Hippocampal formation (tissue), 2 donors: ENCODE measurements at places on chromosomes 12 and 14.

DNA sequence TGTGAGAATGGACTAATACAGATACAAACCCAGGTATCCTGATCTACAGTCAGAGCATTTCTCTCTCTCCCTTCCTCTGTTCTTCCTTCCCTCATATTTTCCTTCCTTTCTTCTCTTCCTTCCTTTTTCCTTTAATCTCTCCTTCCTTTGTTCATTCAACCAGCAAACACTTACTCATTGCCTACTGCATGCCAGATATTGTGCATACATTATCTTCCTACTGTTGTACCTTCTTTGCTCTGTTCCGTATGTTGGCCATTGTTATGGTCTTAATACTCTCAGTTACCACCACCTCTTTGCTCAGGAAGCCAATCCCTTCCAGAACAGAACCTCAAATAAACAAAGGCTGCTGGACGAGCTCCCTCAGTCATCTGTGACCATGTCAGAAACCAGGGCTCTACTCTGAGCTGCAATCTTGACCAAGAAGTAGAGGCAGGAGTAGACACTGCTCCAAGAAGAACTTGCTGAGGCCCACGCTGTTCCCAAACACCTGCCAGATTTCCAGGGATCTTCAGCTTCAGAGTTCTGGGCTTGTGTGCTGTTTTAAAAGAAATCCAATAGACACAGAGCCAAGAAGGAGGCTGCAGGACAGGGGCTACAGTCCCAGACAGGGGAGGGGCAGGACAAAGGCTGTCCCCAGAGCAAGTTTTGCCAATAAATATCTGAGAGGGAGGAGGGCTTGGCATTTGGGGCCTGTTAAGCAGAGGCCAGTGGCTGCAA is 526.7 kb upstream of the TBX3 start:
- DNase-seq = no peak

- no peak for DNase-seq
Measured at GRCh38 chr12:106364261-106364660, 6.7 kb downstream of the POLR3B start.

DNA sequence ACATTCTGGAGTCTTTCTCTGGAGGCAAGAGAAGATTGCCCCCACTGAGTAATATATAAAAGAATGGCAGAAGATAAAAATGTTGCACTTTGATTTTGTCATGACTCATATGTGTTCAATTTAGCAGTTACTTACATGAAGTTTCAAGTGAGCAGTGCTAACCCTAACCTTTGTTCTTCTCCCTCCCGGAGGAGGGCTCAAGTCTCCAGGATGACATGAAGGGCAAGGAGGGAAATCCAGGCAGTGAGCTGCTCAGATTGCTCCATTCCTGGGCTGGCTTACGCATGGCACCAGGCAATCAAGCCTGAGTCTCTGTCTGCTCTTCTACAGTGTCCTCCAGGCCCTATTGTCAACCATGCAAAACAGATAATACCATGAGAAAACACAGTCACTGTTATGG is 322.3 kb downstream of the DUSP6 start:
- DNase-seq = no peak

DNA sequence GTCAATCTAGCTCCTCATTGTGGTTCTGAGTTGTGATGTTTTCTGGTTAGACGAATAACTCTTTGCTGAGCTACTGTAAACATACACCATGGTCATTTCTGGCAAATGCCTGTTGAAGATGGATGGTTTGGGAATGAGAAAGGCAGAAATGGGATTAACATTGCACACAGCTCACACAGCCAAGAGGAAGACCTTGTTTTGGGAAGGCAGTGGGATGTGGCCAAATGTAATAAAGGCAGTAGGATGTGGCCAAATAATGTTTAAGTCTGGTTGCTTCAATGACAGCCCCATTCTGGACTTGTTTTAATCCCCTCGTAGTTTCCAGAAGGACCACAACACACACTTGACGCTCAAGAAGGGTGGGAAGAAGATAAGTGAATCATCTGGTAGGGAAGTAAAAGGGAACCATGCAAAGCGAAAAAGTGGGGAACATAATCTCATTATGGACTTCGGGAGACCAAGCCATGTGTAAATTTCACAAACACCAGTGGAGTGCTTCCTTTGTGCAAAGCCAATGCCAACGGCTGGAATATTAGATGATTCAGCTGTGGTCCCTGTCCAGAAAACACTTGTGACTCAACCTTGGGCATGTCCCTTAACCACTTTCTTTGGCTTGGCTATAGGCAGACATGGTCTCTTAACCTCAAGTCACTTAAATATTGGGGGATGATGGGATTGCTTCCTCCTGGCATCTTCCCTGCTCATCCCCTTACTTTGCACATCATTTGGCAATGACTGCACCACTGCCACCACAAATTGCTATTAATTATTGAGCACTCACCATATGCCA is 284.4 kb upstream of the CRY1 start:
- no peak for DNase-seq

DNA sequence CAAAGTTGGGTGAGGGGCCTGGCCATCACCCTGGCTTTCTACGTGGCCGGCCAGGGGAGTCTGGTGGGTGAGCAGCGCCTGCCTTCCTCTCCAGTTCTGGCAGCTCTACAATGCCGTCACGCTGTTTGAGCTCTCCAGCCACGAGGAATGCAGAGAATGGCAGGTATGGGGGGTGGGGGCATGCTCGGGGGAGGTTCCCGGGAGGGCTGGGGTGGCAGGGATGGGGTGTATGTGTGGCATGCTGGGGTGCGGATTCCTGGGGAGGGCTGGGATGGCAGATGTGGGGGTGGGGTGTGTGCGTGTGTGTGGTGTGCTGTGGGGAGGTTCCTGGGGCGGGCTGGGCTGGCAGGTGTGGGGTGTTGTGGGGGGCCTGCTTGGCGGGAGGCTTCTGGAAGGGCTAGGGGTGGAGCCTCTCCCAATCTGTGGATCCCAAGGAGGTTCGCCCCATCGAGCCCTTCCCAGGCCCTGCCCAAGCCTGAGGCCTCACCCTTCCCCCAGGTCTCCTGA is 18.5 kb downstream of the RHOF start:
- DNase-seq = no peak

DNA sequence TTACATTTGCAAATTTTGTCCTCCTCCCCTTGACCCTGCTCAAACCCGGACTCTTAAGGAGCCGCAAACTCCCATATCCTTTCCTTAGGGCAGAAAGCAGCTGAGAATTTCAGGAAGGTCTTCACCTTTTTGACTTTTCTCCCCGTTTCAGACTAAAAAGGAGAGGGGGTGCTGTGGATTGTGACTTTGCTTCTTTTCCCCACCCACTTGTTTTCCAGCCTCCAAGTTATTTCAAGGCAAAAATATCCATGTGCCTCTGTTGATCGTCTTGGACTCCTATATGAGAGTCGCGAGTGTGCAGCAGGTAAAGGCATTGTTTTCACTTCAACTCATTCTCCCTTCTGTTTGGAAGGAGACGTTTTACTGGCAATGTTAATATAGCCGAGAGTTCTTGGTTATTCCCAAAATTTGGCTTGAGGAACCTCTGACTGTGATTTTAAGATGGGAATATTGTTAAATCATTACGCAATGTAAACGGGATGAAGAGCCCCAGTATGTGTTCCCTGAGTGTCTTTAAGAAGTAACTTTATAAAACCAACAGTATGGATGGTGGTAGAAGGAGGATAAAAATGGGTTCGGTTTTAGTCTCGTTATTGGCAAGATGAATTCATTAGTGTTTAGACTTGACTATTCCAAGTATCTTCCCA is 663 bp downstream of the LRRK2 start:
- no peak for DNase-seq

GRCh38 chr14:75249251-75249957 is 29.2 kb upstream of the FOS start:
- DNase-seq = no peak

- DNase-seq = no peak
Measured at GRCh38 chr12:34297790-34298164, 275.5 kb downstream of the ALG10 start.

- no peak for DNase-seq
Measured at GRCh38 chr14:35368139-35368460, 36.4 kb downstream of the NFKBIA start.

GRCh38 chr12:121927813-121928212 is 9.4 kb downstream of the CFAP251 start:
- DNase-seq = no peak

DNA sequence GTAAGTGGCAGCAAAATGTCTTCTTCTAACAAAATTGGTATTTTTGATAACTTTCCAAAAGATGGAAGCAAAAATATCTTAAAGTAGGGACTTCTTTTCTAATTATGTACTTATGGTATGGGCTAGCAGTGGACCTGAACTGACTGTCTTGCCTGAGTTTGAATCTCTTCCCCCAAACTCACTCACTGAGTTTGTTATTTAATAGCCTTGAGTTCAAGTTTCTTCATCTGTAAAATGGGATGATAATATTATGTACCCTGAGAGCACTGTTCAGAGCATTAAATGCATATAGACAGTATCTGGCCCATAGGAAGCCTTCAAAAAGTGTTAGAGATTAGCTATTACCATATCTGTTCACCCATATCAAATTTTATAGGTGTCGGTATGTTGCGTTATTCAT is 210.4 kb upstream of the NUDT4 start:
- DNase-seq = no peak

DNA sequence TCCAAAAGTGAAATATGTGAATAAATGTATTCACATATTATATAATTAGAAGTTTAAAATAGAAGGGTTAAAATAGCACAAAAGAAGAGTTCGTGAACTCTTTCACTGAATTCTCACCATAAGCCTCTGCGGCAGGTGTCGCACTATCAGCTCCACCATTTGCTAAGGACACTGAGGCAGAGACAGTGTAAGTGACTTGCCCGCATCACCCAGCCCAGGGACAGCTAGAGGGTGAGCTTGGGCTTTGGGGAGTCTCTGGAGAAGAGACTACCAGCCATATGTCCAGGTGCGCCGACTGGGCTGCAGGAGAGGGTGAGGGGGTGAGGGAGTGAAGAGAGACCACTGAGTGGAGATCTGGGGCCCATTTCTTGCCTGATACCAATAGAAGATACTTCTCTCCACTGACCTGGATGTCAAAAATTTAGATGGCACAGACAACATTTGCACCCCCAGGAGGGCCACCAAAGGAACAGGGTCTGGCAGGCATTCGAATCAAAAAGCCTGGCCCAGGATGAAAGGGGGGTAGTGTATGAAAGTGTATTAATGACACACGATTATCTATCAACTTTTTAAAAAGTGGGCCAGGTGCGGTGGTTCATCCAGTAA is 28.5 kb downstream of the FAIM2 start:
- no peak for DNase-seq

DNA sequence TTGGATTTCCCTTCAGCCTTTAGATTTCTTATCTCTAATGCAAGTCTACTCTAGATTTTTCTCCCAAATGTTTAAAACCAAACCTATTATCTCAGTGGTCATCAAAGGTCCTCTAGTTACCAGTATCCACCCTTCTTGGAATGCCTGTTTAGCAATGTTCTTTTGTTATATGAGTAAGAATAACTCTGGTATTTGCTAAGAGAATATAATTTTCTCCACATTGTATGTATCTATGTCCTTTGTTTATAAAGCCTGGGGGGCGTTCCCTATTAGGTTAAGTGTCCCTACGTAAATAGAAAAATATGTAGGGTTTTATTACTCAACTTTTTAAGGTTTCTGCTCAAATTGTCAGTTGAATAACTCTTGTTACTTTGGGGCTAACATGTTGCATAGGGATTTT is 27.3 kb downstream of the PPM1A start:
- DNase-seq = no peak

DNA sequence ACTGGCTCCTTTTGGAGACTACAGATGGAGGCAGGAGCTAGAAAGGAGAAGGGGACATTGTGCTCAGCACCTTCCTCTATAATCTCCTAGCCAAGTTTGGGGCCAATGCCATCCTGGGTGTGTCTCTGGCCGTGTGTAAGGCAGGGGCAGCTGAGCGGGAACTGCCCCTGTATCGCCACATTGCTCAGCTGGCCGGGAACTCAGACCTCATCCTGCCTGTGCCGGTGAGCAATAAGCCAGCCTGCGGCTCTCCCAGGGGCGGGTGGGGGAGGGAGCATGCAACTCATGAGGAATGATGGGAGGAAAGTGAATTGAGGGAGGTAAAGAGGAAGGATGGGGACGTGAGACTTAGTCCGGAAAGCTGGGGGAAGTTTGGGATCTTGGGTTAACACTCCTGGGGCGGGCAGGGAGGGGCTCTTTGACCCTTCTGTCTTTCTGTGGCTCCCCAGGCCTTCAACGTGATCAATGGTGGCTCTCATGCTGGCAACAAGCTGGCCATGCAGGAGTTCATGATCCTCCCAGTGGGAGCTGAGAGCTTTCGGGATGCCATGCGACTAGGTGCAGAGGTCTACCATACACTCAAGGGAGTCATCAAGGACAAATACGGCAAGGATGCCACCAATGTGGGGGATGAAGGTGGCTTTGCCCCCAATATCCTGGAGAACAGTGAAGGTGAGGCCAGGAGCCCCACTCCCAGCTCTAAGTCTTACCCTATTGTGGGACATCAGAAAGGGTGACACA is 3.3 kb downstream of the ENO2 start:
- no peak for DNase-seq

DNA sequence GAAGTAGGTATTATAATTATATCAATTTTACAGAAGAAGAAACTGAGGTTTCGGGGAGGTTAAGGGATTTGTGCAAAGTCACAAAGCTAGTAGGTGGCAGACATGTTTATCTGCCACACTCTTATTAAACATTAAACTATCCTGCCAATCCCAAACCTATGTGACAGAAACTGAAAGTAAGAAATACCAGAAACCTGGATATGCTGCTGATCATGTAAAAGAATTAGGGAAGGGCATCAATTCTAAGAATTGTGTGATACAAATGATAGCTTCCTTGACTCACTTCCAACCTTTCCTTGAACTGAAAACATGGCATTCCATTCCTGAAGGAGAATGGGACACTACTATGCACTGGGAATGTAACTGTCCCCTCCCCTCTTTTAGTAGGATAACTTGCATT is 16.9 kb downstream of the TAOK3 start:
- no peak for DNase-seq

DNA sequence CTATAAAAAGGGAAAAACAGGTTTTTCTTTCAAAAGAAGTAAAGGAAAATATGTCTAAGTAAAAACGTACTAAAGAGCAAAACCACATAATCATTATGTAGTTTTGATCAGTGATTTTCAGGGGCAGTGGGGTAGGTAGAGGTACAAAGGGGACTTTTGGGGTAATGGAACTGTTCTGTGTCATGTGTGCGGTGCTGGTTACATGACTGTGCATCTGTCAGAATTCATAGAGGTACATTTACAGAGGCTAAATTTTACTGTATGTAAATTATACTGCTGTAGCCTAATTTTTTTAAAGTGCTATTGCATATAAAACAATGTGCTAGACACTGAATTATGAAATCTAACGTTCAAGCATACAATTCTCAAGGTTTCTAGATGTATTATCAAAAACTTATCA is 2.0 kb downstream of the ESR2 start:
- no peak for DNase-seq

DNA sequence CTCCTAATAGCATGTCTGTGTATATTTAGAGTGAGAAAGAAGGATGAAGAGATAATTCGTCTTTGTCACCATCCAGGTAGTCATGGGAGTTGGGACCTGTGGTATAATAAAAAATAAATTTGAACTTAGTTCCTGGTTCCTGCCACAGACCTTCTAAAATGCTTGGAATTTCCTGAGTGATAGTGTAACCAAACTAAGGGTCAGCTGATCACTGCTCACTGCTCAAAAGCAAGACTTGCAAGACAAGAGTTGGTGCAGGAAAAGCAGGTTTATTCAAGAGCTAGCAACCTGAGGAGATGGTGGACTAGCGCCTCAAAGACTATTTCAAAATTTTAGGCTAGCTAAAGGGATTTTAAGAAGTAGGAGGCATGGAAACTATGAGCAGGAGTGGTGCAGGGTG is 19.1 kb downstream of the ANG start:
- DNase-seq = no peak

- DNase-seq = no peak
Measured at GRCh38 chr12:79534029-79534867, 156.5 kb downstream of the PAWR start.

- DNase-seq = no peak
Measured at GRCh38 chr12:95956557-95957145, 13.5 kb downstream of the AMDHD1 start.
